CD4-positive, alpha-beta T cell treated with Interleukin-4 for 4 hours (primary cell): ENCODE measurements at places on chromosomes 1 and 21.

DNA sequence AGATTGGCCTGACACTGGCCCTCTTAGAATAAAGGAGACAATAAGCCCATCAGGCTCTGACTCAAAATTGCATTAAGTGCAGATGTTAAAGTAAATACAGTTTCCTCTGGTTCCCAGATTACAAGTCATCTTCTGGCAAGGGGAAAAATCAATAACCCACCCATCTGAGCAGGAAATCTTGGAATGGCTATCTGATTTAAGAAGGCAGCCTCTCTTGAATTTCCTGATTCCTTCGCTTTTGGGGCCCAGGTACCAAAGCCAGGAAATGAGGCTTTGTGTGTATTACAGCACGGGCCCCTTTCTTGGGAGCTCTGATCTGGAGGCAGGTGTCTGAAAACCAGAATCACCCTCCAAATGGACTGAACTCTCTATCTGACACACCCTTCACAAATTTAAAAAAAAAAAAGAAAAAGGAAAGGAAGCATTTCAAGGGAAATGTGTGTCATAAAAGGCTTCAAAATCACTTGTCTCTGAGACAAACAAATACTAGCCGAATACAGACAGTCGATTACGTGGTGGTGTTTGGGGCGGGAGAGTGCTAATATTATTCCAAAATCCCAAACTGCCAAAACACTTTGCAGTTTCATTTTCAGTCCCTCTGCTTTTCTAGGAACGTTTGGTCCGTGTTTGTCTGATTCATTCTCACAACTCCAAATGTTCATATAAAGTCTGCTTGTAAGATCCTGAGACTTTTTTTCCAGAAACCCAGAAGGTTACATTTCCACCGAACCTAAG is 240.9 kb upstream of the CAMK1G start:
- DNase-seq = no peak

GRCh38 chr1:172895050-172895460 is 155.7 kb downstream of the TNFSF18 start:
- peak; percentile 78 for DNase-seq

- peak; percentile 45 for DNase-seq
Observed at GRCh38 chr1:24709791-24710441, 35.3 kb upstream of the CLIC4 start.

GRCh38 chr1:216836316-216836715 is 113.1 kb upstream of the ESRRG start:
- no peak for DNase-seq

DNA sequence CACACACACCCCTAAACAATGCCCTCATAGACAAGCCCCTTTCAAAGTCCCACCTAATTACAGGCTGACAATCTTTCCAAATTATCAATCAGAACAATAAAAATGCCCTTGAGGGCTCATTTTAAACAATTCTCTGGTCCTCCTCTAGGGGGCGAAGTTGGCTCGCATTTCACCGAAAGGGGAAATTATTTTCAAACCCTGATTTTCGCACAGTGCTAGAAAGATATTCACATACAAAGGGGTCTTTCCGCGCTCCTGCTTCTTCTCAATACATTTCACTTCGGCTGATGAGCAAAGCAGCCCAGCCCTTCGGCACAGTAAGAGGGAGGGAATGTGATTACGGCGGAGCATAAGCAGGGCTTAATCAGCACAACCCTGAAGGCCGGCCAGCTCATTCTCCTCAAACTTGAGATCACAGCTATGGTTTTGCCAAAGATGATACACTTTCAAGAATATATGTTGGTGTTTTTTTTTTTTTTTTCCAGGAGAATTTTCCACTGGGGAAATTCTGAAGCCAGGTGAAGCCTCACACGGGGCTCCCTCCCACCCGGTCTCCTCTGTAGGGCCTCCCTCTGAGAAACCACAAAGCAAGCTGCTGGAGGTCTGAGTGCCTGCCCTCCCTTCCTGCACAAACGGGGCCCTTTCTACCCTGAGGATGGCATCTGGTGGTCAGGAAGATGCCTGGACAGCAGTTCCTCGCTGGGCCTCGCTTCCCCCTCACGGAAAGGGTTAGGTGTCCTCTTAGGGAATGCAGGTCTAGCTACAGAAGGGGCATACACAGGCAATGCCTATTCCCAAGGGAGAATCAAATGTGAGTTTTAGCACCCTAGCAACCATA is 66.9 kb downstream of the GNG12 start:
- DNase-seq = peak; percentile 51

DNA sequence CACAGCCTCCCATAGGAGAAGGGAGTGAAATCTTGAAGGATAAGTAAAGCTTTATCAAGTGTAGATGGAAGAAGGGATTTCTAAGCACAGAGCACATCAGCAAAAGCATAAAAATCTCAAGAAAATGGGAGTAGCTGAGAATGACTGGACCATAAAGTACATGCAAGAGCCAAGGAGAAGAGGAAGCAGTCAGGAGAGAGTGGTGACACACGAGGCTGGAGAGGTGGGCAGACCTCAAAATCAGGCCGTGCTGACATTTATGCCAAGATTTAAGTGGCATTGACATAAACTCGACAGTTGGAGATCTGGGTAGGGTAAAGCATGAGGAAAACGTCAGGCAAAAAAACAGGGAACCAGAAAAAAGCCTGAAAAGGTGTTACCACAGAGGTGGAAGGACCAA is 62.3 kb downstream of the GFI1 start:
- no peak for DNase-seq

DNA sequence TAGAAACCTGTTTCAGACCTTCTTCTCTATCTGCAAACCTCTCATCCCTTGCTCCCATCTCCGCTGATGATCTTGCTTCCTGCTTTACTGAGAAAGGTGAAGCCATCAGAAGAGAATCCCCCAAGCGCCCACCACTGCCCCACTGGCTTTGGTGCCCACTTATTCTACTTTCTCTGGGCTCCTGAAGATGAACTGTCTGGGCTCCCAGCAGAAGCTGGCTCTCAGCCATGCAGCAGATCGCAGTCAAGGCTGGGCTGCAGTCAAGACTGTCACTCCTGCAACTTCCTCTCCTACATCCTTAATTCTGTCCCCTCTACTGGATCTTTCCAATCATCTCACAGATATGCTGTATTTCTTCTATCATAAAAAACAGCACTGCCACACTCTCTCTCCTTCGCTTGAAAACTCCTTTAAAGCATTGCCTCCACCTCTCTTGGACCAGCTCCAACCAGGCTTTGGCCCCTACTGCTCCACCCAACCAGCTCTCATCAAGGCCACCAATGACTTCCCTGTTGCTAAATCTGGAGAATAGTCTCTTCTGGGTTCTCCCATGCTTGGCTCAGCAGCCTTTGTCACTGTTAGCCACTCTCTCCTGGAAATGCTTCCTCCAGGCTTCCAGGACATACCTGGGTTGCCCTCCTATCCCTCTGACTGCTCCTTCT is 25.8 kb downstream of the TRIM62 start:
- no peak for DNase-seq

- DNase-seq = no peak
Observed at GRCh38 chr1:230299191-230300006, 126.7 kb downstream of the PGBD5 start.

DNA sequence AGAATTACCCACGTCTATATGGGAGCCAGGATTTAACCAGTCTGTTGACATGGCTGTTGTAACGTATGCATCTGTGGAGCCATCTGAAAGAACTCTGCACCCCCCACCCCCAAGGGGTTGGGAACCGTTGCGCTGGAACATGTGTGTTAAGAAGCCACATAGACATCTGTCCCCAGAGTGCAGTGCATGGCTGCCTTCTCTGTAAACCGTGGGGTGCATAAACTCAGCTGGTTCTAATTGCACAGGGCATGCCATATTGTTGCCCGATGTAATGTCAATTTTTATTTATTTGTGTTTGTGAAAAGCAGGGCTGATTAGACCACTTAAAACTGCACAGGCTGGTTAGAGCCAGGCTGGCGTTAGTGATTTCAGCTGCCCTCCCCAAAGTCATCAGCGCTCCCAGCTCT is 70.1 kb upstream of the ROR1 start:
- no peak for DNase-seq

- DNase-seq = no peak
Observed at GRCh38 chr21:45161038-45161945, 86.9 kb downstream of the ADARB1 start.

- no peak for DNase-seq
Observed at GRCh38 chr1:91928026-91928425, 21.2 kb upstream of the BRDT start.

GRCh38 chr1:109788695-109789521 is 25.2 kb upstream of the EPS8L3 start:
- DNase-seq = no peak

DNA sequence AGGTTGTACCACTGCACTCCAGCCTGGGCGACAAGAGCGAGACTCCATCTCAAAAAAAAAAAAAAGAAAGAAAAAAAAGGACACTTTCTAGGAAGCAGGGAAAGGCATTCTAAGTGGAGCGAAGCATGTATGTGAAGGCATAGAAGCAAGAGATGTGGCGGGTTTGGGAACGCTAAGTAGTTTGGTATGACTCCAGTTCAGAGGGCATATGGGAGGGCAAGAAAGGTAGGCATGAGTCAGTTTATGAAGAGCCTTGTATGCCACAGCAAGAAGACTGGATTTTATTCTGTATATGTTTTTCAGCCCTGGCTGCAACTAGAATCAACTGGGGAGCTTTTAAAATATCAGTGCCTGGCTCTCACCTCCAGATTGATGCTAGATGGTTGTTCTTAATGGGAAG is 4.4 kb upstream of the ELOVL1 start:
- no peak for DNase-seq
